ENCODE measurements at places on chromosomes 2 and 18.
A peak's percentile ranks its signal among the peaks of the same experiment; 100 is the strongest.

DNA sequence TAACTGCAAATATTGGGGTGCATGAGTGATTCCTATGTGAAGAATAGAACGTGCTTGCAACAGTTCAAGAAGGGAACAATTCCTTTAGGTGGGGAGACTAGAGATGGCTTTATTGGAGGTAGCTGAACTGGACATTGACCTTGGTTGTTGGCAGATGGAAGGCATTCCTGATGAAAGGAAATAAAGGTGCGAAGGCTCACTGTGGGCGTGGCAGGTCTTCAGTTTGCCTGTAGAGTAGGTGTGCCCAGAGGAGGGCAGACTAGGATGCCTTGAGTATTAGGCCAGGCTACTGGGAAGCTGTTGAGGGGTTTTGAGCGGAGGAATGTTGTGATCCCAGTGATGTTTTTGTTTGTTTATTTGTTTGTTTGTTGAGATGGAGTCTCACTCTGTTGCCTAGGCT, 2.8 kb downstream of the SPR start:
- DNase-seq: no peak

DNA sequence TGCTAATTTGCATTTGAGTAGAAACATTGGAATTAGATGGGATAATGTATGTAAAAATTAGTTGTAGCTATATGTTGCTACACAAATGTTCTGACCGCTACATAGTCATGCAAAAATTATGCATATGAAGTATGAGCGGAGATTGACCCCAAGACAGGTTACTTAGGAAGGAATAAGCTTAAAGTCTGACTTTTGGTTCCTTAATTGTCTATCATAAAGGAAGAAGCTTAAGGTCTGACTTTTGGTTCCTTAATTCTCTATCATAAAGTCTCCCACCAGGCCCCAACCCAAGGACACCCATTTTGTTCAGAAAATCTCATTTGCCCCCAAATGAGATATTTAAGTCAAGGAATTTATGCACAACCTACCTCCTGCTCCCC, 106.5 kb downstream of the EVA1A start:
- no peak for DNase-seq

- DNase-seq: no peak
Measured at GRCh38 chr2:10544252-10544651, 96.1 kb upstream of the ODC1 start.

GRCh38 chr2:30393510-30393909, 53.5 kb upstream of the LCLAT1 start:
- no peak for DNase-seq

DNA sequence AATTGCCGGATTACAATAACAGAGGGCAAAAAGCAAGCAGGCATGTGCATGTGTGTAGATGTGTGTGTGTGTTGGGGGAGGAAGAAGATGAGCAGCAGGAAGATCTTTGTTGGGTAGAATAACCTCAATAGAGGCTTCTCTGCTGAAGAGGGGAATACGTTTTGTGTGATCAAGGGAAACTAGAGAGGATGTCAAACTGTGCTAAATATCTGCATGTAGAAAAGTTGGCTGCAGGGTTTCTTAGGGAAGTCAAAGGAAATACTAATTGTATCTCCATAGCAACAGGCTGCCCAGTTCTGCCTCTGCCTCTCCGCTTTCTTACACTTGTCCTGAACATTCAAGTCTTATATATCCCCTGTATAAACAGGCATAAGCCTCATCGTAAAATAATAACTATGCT, 190.1 kb upstream of the RND3 start:
- DNase-seq: no peak

GRCh38 chr18:12838178-12838634, 45.8 kb downstream of the PTPN2 start:
- DNase-seq: peak; percentile 49

- DNase-seq: no peak
Measured at GRCh38 chr18:58538604-58539386, 90.1 kb downstream of the ALPK2 start.

GRCh38 chr2:212073360-212073759, 465.2 kb downstream of the ERBB4 start:
- no peak for DNase-seq

DNA sequence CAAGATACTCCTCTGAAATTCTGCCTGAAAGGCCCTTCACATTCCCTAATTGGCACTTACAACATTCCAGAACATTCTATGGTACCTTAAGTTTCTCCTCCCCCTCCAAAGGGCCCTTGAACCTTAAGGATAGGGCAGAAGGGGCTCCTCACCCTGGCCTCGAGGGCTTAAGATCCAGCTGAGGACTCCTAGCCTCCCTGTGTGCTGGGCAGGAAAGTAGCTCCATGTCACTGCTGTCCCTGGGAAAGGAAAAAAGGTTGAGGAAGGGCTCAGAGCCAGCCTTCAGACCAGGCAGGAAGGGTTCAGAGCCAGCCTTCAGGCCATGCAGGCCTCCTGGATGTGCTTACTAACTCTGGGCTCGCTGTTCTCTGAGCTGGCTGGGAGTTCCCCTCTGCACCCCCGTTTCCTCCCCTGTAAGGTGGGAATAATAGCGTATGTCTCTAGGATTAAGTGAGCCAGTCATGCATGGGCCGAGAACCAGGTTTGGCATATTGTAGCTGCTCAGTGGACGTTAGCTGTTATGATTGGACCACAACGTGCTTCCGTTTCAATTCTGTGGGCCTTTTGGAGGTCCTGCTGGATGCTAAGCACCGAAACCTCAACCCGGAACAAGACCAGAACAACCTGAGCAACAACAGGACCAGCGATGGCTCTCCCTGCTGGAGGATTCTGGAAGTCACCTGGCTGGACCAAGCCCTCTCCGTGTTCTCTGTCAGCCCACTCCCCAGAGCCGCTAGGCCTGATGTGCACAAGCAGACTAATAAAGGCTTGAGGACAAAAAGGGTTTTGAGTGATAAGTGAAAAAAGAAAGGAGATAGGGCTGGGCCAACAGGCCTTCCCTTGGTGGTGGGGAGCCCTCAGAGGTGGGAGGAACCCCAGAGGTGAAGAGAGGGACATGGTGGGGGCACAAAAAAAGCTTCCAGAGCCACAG, 1.0 kb upstream of the B3GNT7 start:
- DNase-seq: peak; percentile 79

- DNase-seq: no peak
Measured at GRCh38 chr2:19178175-19178574, 180.2 kb downstream of the OSR1 start.

GRCh38 chr2:23571527-23572282, 186.7 kb downstream of the KLHL29 start:
- no peak for DNase-seq

- DNase-seq: peak; percentile 57
Measured at GRCh38 chr2:208320686-208321085, 54.6 kb downstream of the PIKFYVE start.

DNA sequence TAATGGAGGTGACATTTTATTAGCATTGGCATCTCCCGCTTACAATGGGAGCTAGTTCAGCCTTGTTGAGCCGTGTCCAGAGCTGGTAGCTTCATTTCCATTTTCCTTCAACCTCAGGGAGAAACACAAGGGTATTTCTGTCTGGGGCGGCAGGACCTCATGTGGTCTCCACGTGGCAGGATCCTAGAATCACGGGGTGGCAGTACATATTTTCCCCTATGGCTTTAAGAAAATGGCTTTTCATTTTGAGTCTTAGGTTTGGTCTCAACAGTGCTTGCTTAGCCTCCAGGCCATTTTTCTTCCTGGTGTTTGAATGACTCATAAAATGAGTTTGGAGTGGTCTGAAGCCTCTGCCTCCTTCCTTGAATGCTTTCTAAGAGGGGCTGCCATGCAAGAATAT, 20.3 kb downstream of the CABLES1 start:
- DNase-seq: no peak

DNA sequence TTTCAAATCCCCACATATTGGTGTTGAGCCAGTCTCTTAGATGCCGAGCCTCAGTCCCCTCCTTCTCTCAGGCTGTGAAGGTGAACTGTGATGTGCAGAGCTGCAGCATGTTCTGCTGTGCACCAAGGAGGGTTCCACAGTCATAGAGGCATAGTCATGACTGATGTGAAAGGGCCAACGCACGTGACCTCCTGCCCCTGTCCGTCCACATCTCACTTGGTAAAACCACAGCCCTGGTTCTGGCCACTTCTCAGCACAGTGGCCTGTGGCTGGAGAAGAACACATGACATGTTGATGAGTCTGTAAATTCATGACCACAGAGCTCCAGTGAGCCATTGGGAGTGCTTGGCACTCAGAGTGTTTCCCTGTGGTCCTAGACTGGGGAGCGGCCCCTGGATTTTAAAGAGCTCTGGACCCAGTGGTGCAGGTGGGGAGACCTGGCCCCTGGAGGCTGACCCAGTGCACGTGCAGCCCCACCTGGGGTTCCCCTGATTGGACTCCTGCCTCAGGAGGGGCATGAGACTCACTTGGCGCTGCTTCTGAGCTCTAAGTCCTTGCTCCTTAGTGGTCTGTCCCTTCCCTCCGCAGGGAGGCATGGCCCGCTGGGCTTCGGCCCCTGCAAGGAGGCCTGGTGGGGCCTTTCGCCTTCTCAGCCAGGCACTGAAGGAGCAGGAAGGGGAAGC, 25.3 kb downstream of the INPP4A start:
- DNase-seq: no peak

DNA sequence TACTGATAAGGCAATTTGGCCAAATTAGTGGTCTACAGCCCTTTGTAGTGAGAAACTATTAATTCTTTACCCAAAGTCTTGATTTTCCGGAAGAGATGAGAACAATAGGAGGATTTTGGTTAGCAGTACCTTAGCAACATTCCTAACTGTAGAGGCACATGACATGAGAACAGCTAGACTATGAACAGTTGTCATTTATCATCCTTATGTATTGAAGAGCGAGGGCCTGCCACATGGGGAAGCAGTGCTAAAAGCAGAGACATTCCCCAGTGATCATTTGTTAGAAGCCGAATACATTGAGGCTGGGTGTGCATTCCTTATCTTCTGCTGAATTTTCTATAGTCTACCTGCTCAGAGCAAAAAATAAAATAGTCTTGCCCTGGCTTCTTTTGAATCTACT, 65.2 kb downstream of the RBBP8 start:
- DNase-seq: no peak

- DNase-seq: no peak
Measured at GRCh38 chr2:65292461-65293011, 64.9 kb downstream of the ACTR2 start.

DNA sequence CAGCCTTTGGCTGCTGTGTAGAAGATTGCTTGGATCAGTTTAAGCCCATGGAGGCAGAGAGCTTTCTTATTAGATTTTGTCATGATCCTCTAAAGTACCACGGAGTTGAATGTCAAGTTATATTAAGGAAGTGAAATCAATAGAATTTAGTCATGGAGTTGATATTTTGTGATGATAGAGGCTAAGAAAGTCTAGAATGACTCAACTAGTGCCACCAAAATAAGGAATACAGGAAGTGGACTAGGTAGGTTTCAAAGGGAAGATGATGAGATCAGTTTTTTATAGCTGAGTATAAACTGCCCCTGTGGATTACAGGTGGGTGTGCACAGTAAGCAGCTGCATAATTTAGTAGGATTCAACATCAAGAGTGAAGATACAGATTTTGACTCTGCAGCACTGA, 25.2 kb downstream of the FBXO36 start:
- DNase-seq: no peak

DNA sequence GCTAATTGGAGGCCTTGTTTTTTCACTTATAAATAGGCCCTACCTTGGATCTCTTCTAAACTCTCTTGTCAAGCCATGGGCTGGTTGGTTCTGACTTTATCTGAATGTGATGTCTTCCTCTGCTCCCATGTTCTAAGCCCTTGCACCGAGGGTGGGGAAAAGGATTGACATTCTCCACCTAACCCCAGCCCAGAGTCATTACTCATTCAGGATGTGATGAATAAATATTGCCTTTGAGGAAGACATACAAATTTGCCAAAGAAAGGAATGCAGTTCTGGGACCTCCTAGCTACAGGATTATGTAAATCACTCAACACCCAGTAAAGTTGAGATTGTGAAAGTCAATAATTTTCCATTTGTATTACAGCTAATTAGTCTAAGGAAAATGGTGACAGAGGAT, 142.1 kb upstream of the LYPD6 start:
- no peak for DNase-seq

GRCh38 chr2:98518101-98518500, 73.4 kb downstream of the INPP4A start:
- peak; percentile 53 for DNase-seq

GRCh38 chr2:86633155-86633651, 9.5 kb upstream of the RNF103 start:
- no peak for DNase-seq

DNA sequence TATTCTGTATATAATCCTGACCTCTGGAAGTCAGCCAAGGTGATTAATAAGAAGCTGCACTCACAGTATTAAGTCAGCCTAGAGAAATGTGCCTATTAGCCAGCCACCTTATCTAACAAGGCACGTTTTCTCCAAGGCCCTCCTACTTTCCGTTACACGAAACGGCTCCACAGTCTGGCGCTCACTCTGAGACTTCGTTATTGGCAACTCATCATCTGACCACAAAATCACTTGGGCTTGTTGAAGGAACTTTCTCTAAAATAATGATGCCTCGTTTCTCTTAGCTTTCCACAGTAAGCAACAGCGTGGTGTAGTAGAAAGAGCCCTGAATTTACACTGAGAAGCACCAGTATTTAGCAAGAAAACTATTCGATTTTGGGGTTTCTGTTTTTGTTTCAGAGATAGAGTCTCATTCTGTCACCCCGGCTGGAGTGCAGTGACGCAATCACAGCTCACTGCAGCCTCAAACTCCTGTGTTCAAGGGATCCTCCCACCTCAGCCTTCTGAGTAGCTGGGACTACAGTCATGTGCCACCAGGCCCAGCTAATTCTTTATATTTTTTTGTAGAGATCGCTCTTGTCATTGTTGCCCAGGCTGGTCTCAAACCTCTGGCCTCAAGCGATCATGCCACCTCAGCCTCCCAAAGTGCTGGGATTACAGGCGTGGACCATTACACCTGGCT, 53.6 kb upstream of the SLC14A1 start:
- DNase-seq: no peak

DNA sequence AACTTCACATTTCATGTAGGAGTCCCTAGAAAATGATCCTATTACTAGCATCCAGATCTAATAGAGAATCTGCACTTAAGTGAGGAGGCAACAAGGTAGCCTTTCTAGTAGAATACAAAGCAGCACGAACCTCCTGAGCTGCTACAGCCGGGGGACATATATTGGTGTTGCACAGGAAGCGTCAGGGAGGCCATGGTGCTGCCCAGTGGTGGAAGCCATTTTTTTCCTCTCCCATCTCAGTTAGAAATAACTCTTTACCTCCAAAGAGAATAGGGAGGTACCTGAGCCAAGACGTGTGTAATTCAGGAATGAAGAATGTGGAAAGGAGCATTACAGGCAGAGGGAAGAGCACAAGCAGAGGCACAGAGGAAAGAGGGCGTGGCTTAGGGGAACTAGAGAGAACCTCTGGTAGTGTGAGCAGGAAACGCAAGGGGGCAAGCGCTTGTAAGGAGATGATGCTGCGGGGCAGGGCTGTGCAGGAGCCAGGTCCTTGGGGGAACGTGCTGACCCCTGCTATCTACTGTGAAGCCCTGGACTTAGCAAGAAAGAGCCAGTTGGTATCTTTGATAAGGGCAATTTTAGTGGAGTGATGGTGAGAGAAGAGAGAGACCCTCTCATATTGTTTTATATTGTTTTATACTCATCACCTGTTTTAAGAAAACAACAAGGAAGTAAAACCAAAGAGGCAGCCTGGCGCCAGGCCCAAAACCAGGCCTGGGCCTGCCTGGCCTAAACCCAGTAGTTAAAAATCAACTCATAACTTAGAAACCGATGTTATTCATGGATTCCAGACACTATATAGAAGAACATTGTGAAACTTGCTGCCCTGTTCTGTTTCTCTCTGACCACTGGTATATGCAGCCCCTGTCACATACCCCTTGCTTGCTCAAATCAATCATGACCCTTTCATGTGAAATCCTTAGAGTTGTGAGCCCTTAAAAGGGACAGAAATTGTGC, 50.0 kb upstream of the TTC39C start:
- peak; percentile 18 for DNase-seq
